A549 treated with ZK216348 at 1 μM for 4 hours (cell line): ENCODE measurements at places on chromosomes 5 and 9. TPM values are rescaled to one million over a fixed set of nuclear protein-coding genes. Genes with fewer than 3 reads are reported as not detected.

The PCDHGA8 gene
- total RNA-seq = 0.02 to 0.06 TPM (median 0.04 TPM) in 3 of 5 replicates, not detected in the others

The ARL14EPL gene
- 0.18 to 0.33 TPM (median 0.18 TPM) in 3 of 5 replicates, not detected in the others for total RNA-seq

The ZNF608 gene
- total RNA-seq = 0.41 to 0.68 TPM (median 0.58 TPM) in 5 replicates

The SLC9A3 gene
- 1.4 to 2.5 TPM (median 2.3 TPM) in 5 replicates for total RNA-seq

The ZCCHC7 gene
- 10.5 to 16.2 TPM (median 13.8 TPM) in 5 replicates for total RNA-seq

The TAF11L6 gene
- total RNA-seq = not detected in 5 replicates

The EPB41L4B gene
- 11.5 to 16.9 TPM (median 14.6 TPM) in 5 replicates for total RNA-seq
